Activated CD4-positive, CD25-positive, alpha-beta regulatory T cell (primary cell): ENCODE measurements at places on chromosomes 7 and 10.

DNA sequence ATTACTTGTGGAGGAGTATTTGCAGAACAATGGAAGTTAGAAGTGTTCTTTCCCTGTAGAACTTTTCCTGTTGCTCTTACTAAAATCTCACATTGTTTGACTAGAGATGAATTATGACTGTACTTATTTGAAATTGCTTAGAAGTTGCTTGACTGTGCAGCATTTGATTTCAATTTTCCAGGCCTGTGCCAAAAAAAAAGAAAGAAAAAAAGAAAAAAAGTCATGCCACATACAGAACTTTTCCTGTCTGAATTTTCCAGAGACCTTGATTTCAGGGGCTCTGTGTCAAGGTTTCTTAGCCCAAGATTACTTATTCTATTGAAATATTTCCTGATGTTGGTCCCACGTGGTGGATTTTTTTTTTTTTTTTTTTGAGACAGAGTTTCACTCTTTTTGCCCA is 3.5 kb upstream of the FAM171A1 start:
- no peak for DNase-seq

DNA sequence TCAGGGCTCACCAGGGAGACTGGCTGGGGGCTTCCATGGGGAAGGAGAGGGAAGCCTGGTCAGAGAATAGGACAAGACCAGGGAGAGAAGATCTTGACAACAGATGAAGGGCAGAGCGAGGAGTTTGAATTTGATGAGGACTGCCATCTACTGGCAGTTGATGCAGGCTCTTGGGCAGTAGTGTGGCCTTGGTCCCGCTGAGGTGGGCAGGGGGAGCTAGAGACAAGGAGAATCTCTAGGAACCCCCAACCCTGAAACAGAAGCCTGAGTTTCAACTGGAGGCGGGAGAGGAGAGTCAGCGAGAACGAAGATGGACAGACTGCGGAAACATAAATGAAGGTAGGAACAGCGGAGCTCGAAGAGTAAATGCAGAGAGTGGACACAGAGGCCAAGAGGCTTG is 81.0 kb downstream of the PPP1R3C start:
- DNase-seq = no peak

DNA sequence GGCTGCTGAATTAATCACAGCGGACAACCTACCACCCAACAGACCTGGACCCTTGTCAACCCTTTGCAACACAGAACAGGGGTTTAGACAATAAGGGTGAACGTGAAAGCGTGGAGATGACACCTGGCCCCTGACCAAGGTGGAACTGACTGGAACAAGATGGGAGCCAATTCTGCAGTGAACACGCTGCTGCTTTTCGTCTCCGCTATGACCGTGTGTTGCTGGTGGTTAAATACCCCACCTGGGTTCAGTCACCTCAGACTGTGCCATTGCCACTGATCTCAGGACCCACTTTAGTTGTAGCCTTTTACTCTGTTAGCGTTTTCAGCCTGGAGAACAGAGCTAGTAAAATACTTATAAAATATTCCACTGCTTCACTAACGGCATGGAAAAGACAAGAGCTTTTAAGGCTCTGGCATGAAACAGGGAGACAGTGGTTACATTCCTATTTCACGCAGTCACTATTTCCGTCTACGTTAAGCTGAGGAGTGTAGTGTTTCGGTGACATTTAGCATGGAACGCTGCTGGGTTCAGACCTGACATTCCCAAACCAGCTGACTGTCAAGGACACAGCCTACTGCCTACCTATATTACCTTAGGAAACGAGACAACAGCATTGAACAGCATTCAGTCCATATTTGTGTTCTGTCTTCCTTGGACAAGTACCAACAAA is 119.5 kb upstream of the PRSS1 start:
- DNase-seq = no peak

- DNase-seq = no peak
Measured at GRCh38 chr7:7582596-7582995, 15.9 kb downstream of the MIOS start.

- DNase-seq = no peak
Measured at GRCh38 chr7:128774921-128775320, 673 bp downstream of the OPN1SW start.
